ENCODE measurements at places on chromosomes 2 and 18.

- DNase-seq: peak; percentile 75
These were observed 13.7 kb downstream of the CNGA3 start for GRCh38 chr2:98359986-98360385.

- no peak for DNase-seq
These were observed 45.3 kb downstream of the DSC3 start for GRCh38 chr18:30997223-30997622.

GRCh38 chr2:150485114-150485870 lies 2.2 kb downstream of the RND3 start:
- DNase-seq: peak; percentile 88

DNA sequence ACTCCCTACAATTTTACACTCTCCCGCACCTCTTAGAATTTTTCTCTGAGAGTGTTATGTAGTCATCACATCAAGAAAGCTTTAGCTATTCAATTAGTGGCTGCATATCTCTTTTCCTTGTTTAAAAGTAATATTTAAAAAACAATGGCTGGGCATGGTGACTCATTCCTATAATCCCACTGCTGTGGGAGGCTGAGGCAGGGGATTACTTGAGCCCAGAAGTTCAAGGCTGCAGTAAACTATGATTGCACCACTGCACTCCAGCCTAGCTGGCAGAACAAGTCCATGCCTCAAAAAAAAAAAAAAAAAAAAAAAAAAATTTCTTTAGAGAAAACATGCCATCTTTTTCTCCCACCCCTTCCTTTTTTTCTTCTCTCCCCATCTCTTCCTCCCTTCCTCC lies 44.3 kb downstream of the AQP4 start:
- peak; percentile 54 for DNase-seq

DNA sequence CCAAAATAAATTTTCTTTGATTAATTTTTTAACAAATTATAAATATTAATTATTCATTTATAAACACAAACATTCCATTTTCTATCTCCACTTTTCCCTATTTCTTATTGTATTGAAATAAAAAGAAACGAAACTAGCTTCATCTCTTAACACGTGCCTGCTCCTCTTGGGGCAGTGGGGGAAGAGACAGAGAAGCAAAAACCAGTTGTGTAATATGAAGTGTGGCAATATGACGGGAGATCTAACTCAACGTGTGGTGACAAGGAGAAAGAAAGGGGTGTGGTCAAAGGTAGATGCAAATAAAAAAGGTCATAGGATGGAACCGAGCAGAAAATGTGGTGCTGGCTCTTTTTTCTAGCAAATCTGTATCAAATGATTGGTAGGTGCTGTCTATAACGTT lies 106.9 kb upstream of the SLC8A1 start:
- DNase-seq: peak; percentile 33
